ENCODE measurements at places on chromosomes 2 and 18. TPM values are rescaled to one million over a fixed set of nuclear protein-coding genes. Genes with fewer than 3 reads are reported as not detected.

GRCh38 chr2:186059096-186059495, 320.5 kb downstream of the FSIP2 start:
- DNase-seq: no peak

GRCh38 chr18:47519277-47519676, 267.8 kb upstream of the SKOR2 start:
- DNase-seq: no peak

- DNase-seq: no peak
Measured at GRCh38 chr2:227310756-227311110, 14.3 kb upstream of the MFF start.

DNA sequence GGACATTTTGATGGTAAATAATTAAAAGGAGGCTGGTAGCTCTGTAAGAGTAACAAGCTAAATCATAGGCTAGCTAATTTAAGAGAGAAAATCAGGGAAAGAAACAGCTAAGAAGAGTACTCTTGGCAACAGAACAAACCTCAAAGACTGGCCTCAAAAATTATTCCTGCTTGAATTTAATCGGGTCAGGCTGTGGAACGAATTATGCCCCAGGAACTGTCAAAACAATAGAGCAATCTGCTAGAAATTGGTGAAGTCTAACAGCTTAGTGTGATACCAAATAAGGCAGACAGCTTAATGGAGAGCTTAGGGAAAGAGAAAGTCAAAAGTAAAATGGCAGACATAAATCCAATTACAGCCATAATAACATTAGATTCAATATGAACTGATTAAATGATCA, 215.7 kb downstream of the MREG start:
- no peak for DNase-seq

Gene HOXD9
- polyA plus RNA-seq: 0.88 TPM

Gene FSHR
- not detected for polyA plus RNA-seq
